ENCODE measurements at places on chromosomes 5 and 9.

- DNase-seq, result no peak
Measured at GRCh38 chr5:146068206-146068605, 37.2 kb downstream of the PLAC8L1 start.

- DNase-seq, result no peak
Measured at GRCh38 chr9:437574-438001, 222.9 kb downstream of the DOCK8 start.

DNA sequence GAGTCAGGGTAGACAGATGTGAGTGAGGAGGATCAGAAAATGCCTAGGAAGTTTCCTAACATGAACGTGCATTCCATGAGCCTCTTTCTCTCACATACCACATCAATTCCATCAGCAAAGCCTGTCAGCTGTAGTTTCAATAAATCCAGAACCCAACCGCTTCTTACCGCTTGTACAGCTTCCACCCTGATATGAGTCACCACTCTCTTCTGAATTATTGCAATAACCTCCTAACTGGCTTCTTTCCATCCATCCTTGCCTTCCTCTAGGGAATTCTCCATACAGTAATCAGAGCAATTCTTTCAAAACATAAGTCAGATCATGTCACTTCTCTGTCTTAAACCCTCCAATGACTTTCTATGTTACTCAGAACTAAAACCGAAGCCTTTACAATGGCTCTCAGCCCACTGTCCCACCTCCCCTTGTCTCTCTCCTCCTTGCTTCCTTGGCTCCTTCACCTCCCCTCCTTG, 8.1 kb upstream of the RAD23B start:
- no peak for DNase-seq

DNA sequence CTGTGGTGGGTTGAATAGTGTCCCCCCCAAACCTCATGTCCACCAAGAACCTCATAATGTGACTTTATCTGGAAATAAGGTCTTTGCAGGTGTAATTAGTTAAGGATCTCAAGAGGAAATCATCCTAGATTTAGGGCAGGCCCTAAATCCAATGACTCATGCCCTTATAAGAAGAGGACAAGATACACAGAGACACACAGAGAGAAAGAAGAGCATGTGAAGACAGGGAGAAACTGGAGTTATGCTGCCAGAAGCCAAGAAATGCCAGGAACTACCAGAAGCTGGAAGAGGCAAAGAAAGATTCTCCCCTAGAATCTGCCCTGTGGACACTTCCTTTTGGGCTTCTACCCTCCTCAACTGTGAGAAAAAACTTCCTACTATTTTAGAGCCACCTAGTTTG, 8.8 kb downstream of the FAM13B start:
- DNase-seq, result no peak

DNA sequence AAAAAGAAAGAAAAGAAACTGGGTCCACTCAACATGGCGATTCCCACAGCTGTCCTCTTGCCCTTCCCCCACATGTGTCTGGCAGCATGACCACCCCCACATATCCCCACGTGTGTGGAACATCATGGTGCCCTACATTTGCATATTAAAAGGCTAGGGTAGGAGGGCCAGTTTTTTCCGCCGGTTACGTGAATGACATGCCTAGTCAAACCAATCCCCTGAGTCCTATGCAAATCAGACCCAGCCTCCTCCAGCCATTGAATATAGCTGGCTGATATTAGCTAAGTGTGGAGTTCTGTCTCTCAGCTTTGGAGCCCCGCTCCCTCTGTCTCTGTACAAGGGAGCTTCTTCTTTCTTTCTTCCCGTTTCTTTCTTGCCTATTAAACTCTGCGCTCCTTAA, 33.0 kb upstream of the CCDC112 start:
- no peak for DNase-seq

- DNase-seq, result no peak
Measured at GRCh38 chr5:69364414-69364813, 4.9 kb downstream of the AK6 start.

- DNase-seq, result no peak
Measured at GRCh38 chr5:67792891-67793290, 422.7 kb upstream of the PIK3R1 start.

DNA sequence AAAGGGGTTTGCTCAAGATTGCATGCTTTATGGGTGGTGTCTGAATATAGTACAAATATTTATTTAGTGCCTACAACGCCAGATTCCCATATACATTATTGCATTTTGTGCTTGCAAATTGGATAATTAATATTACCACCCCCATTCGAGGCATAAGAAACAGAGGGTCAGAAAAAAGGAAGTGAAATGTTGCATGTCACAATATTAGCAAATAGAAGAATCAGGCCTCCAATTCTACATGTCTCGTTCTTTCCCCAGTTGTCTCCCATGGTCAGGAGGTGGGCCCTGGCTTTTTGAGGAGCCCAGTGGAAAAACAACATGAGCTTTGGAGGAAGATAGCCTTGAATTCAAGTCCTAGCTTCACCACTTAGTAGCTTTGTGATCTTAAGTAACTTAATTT, 98.1 kb upstream of the CCDC112 start:
- DNase-seq, result no peak

DNA sequence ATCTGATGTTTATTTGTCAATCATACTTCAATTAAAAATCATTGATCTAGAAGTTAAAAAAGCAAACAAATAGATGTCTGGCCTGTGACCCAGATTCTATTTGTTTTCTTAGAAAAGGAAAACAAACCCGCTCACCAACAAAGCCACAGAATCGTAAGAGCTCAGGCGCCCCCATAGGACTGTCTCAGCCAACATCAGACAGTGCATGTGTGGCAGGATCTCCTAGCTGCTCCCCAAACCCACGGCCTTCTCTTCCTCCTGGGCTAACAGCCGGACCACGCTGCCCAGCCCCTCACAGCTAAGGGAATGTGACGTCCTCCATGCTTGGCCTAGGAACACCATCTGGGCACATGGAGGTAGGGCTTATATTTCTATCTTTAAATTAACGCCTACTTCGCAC, 19.4 kb downstream of the OR2Y1 start:
- DNase-seq, result no peak

Measured in caudate nucleus (tissue), 63 donors.